ENCODE measurements at places on chromosomes 3 and 15. TPM values are rescaled to one million over a fixed set of nuclear protein-coding genes. Genes with fewer than 3 reads are reported as not detected.

Gene FAM107A
- not detected for polyA plus RNA-seq

DNA sequence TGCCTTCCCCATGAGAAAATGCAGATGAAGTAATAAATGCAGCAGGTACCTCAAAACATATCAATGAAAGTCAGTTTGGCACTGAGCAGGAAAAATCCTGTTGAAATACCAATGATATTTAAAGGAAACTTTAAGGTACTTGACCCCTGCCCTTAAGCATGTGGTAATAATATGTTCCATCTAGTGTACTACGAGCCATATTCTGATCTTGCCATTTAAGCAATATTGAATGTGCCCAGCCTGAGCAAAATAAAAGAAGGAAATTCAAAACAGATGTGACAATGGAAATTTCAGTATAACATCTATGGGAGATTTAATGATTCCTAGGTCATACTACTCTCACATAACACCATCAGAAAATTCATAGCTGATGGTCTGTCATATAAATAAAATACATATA, 191.8 kb upstream of the CGNL1 start:
- DNase-seq: no peak

GRCh38 chr3:22907161-22907780, 295.9 kb upstream of the UBE2E2 start:
- no peak for DNase-seq

Gene TMEM43
- 69.7 TPM for polyA plus RNA-seq

DNA sequence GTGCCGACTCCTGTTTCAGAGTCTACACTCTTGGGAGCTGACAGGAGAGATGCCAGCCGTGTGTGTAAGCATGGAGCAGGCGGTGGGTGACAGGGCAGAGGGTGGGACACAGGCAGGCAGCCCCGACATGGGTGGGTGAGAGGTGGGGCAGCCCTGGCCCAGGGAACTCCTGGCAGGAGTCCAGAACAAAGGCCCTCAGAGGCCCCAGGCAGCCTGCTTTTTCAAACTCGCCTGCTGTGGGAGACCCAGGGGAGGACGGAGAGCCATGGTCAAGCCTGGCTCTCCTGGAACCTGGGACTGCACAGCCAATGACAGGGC, 29.3 kb upstream of the SLC41A3 start:
- no peak for DNase-seq

DNA sequence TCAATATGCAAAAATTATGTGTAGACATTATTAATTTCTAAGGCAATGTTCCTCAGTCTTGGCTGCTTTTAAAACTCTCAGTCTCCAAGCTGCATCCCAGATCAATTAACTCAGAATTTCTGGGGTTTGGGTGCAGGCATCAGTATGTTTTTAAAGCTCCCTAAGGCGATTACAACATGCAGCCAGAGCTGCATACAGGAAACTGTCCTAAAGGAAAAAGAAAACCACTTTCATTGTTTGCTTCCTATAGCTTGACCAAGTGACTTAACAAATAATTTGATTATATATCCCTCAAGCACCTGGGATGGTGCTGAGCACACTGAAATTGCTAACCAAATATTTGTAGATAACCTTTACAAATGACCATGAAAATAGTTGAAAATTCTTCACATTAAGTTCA, 194.7 kb downstream of the DTWD1 start:
- no peak for DNase-seq

- no peak for DNase-seq
Observed at GRCh38 chr3:133644768-133645167, 17.0 kb downstream of the TOPBP1 start.

- no peak for DNase-seq
Observed at GRCh38 chr15:63226966-63227401, 37.6 kb downstream of the RAB8B start.

DNA sequence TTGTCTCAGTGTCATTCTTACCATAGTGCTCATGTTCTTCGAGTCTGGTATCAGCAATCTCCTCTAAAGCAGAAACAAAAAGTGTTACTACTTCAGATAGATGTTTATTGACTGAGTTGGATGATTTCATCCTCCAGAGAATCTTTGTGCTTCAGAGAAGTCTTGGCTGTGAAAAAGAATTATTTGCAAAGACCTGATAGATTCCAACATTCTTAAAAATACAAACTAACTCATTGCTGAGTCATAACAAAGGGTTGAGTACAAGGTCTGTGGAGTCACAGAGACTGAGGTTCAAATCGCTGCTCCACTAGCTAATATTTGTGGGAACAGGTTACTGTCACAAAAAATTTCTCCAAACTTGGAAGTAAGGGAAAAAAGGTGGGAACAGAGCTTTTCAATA, 9.0 kb upstream of the STRIT1 start:
- no peak for DNase-seq

GRCh38 chr3:41681479-41681878, 280.4 kb downstream of the ULK4 start:
- no peak for DNase-seq

DNA sequence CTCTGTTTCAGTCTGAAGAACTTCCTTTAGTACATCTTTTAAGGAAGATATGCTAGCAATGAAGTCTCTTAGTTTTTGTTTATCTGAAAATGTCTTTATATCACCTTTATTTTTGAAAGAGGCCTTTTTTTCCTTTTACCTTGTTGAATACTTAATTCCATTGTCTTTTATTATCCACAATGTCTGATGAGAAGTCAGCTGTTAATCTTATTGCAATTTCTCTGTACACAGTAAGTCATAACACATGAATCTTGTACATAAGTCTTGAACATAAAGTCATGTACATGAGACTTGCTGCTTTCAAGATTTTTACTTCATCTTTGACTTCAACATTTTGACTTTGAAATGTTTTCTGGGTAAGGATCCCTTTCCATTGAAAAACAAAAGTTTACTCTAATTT, 424.3 kb upstream of the ATP10A start:
- DNase-seq: no peak

Gene PLA2G4F
- polyA plus RNA-seq: not detected

Gene AGTR1
- polyA plus RNA-seq: not detected

DNA sequence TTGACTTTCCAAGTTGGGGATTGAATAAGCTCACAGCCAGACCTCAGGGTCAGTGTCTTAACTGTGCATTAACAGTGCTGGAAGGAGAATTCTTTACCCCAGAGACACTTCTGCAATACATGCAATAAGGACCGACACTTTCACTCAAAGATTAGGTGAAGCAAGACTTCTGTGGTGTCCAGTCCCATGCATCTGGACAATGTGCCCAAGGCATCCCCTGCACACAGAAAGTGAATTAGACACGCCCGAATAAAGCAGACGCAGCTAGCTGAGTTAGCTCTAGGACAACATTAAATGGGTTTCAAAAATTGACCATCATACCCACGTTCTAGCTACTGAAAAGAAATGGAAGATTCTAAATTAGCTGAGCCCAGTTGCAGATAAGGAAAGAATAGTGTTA, 223.9 kb upstream of the NR2F2 start:
- DNase-seq: no peak

Data from CD14-positive monocyte (primary cell).